GM18507 (cell line): ENCODE measurements at places on chromosomes 4 and X.

DNA sequence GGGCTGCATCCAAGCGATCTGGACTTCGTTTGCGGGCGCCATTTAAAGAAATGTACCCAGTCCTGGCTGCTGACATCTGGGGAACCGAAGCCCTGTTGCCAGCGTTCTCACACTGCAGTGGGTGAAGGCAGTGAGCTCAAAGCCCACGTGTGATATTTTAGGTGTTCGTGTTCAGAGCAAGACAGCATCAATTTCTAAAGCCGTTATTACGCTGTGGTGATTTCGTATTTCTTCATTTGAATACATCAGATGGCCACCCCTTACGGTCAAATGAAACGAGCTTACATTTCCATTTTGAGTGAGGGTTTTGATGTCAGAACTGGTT, 376 bp upstream of the C4orf36 start:
- DNase-seq = no peak

DNA sequence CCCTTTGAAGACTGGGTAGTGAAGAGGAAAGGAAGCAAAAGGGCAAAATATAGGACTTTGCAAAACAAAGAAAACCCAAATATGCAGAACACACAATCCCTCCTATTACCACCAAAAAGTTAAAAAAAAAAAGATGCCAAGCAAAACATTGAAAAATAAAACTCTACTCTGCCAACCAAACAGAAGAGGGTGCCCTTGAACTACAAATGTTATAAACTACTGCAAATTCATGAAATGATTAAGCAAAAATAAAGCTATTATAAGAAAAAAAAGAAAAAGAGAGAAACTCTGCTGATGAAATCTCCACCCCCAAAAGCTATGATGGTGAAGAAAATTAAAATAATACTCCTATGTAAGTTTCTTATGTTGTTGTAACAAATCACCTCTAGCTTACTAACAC, 168.5 kb upstream of the STK26 start:
- DNase-seq = no peak

DNA sequence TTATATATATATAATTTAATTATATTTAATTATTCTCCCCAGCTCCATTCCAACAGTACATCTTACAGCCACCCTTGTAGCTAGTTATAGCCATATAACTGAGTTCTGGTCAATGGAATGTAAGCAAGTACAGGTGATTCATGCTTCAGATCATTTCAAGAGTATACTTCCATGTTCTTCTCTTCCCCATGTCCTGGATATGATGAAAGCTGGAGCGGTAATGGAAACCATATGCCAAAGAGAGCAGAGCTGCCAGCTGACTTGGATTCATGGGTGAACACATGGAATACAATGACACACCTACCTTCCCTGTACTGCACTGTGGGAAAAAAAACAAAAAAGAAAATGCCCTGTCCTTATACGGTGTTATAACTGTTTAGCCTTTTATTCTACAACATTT, 17.5 kb upstream of the CORIN start:
- DNase-seq = no peak

- no peak for DNase-seq
Measured at GRCh38 chr4:118226311-118227010, 126.3 kb downstream of the PRSS12 start.

DNA sequence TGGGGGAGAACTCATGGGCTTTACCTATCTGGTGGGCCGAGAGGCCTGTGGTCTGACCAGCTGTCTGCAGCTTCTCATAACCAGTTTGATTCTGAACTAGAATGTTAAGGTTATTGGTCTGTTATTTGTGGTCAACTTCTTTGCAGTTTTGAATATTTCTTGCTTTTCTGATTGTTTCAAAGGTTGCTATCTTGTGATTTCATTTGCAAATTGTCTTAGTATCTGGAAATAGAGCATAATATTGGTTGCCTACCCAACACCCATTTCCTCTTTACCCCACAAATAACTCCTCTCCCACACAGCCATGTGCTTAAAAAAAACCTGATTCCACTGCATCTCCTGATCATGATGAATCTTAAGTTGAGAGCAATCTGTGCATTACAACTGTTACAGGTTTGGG, 39.1 kb upstream of the BMP2K start:
- no peak for DNase-seq

GRCh38 chr4:183986971-183987946, 82.2 kb downstream of the STOX2 start:
- DNase-seq = no peak

DNA sequence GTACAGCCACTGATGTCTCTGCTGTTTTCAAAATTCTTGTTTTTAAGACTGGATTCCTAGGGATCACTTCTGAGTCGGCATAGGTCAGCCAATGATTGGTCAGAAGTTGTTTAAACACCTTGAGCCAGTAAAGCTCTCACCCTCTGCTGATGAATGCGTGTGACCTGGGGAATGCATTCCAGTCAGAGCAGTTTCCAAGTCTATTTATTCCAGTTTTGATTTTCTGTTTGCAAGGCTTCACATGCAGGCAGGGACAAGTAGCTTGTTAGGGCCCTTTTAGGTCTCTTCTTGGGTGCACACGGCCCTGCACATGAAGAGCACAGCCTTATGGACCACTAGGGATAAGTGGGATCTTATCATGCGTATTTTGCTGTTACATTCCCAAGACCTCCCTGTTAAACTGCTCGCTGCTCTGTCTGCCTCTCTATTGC, 47.0 kb downstream of the KLHL15 start:
- no peak for DNase-seq

DNA sequence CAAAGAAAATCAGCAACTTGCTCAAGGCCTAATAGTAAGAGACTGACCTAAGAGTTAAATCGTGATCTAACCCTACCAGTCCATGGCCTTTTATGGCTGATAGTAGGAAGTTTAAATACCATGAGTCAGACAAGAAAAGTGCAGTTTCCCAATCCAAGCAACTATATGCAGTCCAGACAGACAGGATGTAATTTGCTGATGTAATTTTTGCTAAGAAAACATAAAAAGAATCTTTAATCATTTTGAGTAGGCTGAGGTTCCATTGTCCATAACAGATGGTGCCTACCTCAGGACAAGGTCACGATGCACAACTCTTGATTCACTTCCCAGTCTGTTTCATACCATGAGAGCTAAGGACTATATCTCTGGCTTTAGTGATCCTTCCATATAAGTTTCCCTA, 317.5 kb upstream of the GRIA3 start:
- DNase-seq = no peak

- no peak for DNase-seq
Measured at GRCh38 chr4:137065311-137065710, 467.0 kb downstream of the PCDH18 start.

DNA sequence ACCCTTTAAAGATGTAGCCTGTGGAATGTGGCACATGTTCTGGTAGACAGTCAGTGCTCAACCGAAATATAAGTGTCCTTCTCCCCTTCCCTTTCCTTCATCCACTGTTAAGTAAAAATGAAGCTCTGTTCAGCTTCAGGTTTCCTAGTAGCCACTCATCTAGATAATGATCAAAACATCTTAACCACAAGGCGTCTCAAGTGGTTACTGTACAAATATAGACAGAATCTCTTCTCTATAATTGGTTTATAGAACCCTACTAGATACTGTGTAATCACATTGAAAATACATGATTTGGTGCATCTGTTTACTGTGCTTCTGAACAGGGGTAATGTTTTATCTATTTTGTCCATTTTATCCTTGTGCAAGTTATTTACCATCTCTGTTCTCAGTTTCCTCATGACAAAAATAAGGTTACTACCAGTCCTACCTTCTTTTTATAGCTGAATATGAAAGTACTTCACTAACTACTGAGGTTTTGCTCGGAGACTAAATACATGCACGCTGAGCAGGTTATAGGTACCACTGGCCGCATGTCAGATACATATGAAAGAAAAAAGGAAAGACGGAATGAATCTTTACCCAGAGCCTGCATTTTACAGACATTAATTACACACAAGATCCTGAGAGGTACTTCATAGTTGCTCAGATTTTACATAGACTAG, 20.3 kb upstream of the SLC25A4 start:
- DNase-seq = no peak

GRCh38 chr4:104393655-104394324, 100.9 kb downstream of the CXXC4 start:
- DNase-seq = no peak
